ENCODE measurements at places on chromosomes 12 and 14.

- DNase-seq, result no peak
These were observed 185.7 kb downstream of the DAD1 start for GRCh38 chr14:22403296-22403695.

GRCh38 chr14:22898302-22899090 is 15.5 kb downstream of the REM2 start:
- no peak for DNase-seq

DNA sequence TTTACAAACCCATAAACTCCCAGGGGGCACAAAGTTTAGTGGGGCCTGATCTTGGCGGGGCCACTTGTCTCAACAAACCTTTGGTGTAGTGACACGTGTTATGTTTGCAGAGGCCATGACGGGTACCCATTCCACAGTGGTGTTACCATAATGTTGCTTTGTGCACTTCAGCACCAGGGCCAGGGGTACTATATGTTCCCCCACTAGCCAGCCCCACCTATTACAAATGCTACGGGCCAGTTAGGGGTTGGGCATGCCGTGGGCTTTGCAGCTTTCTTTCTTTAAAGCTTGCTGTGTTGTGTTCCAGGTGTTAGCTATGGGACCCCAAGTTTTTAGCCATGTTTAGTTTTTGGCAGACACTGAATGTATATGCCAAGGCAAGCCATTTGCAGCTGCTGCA is 30.8 kb upstream of the G2E3 start:
- no peak for DNase-seq

DNA sequence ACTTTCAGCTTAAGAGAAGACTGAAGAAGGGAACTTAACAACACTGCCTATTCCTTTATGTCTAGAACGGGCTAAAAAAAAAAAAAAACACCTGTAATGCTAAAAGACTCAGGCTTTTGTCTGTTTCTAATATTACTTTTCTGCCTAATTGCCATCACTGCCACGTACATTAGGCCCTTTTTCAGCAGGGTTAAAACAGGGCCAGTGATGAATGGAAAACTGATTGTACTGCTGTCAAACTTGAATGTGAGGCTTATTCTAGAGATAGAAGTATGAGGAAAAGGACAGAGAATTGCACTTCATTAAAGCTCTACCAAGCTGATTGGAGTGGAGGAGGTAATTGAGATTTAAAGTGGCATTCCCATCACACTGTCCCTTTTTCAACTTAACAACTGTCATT is 535.8 kb downstream of the PRKD1 start:
- no peak for DNase-seq

DNA sequence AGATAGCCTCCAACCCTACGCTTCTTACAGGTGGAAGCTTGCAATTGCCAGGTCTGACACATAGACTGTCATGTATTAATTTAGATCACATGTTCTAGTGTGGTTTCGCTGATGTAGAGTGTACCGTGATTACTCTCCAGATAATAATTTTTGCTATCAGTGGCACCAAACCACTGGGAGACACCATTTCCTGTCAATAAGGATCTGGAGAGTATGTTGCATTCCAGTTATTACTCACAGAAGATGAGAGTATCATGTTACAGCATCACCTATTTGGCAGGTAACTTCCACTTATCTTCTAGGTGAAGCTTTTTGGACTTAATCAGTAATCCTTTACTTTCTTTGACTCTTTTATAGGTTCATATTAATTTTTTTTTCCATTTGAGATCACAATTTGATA is 147.2 kb downstream of the HELB start:
- DNase-seq, result no peak

- no peak for DNase-seq
These were observed 164.9 kb downstream of the ANO4 start for GRCh38 chr12:100959481-100959880.

DNA sequence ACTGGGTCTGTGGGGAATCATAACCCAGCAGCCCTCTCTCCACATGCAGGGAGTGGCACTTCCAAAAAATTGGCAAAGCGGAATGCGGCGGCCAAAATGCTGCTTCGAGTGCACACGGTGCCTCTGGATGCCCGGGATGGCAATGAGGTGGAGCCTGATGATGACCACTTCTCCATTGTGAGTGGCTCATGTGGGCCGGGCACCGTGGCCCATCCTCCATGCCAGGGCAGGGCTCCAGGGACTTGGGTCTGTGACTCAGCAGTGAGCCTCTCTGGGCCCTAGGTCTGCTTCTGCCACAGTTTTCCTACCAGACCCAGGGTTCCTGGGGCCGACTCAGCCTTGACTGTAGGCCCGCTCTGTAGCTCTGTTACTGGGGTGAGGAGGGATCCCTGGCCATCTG is 2.2 kb downstream of the NPFF start:
- no peak for DNase-seq

- DNase-seq, result no peak
These were observed 103.0 kb downstream of the VCPKMT start for GRCh38 chr14:50013198-50013918.

DNA sequence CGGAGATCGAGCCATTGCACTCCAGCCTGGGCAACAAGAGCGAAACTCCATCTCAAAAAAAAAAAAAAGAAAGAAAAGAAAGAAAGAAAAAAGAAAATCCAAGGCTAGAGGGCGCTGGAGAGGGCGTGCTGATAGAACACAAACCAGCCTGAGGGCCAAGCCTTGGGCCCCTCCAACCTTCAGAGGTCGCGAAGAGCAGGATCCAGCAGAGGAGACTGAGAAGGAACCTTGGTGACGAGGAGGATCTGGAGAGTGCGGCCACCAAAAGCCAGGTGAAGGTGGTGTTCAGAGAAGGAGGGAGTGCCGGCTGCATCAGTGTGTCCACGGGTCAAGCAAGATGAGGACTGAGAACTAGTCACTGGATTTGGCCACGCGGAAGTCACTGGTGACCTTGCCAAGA is 4.1 kb upstream of the DYNC1H1 start:
- DNase-seq, result no peak

- DNase-seq, result no peak
These were observed 71.6 kb downstream of the ERGIC2 start for GRCh38 chr12:29309320-29309902.

DNA sequence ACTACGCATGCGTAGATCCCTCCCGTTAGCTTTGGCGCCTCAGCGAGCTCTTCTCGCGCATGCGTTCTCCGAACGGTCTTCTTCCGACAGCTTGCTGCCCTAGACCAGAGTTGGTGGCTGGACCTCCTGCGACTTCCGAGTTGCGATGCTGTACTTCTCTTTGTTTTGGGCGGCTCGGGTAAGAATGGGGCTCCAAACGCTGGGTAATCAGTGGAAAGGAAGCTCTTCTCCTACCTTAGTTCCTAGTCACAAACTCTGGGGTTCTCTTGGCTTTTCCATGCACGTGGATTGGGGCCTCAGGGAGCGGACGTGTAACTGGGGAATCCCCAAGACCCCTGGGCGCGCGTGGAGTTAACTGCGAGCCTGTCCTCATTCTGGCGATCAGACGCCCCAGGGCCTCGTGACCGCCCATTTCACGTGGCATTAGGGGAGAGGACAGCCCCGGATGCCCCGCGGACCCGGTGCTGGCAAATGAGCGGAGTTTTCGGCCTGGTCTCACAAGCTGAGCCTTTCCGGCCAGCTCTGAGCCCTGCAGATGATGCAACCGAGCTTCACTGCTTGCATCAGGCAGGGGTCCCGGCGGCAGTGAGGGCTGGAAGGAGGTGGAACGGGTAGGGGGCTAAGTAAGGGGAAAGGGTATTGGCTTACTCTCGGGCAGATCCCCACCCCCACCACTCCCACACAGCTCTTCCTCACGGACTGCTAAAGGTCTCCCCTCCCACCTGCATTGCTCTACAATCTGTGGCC is at the start of gene SHMT2:
Gene SHMT2 (plus strand): TSS at position 78 of the 747 bp plus-strand sequence. CDS start 68 bp downstream, at position 146.
- DNase-seq, result peak; percentile 92

DNA sequence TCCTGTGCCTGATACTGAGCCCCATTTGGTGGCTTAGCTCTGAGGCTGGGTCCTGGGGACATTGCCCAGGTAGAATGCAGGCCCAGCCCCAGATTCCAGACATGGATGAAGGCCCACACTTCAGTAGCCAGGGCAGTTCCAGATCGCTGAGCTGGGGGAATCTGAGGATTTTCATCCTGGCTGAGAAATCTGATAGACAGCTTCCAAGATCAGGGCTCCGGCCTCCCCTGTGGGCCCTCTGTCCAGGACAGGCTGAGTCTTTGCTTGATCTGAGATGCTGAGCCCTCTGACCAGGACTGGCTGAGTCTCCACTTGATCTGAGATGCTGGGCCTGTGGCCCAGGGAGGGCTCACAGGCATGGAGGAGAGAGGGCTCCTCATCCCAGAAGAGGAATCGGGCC is 3.3 kb upstream of the RASAL1 start:
- DNase-seq, result no peak

DNA sequence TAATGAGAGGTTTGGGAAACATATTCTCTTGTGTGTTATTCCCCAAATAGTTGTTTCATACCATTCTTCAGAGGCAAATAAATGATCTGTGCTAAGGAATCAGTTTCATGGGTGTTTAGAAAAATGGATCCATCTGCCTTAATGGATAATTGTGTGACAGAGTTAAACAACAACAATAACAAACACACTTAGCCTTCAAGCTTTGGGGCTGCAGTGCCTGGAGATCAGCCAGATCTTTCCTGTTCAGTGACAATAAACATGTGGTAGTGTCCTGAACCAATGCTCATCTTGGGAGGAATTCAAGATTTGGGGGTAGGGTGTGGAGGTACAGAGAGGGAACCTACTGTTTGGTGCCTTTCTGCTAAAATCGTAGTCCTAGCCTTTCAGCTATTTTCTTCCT is 93.7 kb upstream of the PRICKLE1 start:
- no peak for DNase-seq

GRCh38 chr12:112165624-112166023 is 40.3 kb downstream of the TRAFD1 start:
- no peak for DNase-seq

GRCh38 chr14:30921305-30921704 is 46.9 kb downstream of the COCH start:
- no peak for DNase-seq

- DNase-seq, result no peak
These were observed 1.5 kb upstream of the KRT5 start for GRCh38 chr12:52521568-52522266.

DNA sequence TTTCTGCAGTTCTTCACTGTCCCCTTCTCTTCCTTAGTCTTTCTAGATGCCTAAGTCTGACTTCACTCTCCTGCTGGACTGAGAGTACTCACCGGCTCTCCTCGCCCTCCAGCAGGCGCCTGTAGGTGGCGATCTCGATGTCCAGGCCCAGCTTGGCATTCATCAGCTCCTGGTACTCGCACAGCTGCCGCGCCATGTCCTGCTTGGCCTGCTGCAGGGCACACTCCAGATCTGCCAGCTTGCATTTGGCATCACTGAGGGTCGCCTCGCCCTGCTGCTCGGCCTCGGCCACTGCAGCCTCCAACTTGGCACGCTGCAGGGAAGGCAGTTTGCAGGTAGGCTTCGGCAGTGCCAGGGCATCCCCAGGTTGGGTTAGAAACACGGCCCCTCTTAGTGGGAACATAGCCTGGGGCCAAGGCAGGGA is 5.2 kb downstream of the KRT84 start:
- no peak for DNase-seq

DNA sequence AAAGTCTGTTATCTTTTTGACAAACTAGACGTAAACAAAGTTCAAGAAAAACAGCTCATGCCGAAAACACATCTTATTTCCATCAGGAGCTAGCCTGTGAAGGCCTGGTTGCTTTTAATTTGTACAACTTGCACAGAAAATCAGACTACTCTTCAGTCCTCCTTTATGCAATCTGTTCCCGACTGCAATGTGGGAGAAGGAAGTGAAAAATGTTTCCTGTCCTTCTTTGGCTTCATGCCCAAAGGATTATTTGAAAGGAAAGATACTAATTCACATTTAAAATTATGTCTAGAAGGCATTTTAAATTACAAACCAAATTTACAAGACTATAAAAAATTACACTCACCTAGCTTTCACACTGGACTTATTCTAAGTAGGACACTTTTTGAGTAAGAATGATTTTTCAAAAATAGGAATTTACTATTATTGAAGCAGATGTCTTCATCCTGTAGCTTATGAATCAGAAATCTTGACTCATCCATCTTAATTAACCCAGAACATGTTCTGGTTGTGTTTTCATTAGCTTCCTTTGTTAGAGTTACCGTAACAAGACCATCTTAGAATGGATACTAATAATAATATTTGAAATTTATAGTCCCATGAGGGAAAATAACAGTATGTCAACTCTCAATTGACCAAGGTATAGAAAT is 272.6 kb downstream of the PRKD1 start:
- no peak for DNase-seq

DNA sequence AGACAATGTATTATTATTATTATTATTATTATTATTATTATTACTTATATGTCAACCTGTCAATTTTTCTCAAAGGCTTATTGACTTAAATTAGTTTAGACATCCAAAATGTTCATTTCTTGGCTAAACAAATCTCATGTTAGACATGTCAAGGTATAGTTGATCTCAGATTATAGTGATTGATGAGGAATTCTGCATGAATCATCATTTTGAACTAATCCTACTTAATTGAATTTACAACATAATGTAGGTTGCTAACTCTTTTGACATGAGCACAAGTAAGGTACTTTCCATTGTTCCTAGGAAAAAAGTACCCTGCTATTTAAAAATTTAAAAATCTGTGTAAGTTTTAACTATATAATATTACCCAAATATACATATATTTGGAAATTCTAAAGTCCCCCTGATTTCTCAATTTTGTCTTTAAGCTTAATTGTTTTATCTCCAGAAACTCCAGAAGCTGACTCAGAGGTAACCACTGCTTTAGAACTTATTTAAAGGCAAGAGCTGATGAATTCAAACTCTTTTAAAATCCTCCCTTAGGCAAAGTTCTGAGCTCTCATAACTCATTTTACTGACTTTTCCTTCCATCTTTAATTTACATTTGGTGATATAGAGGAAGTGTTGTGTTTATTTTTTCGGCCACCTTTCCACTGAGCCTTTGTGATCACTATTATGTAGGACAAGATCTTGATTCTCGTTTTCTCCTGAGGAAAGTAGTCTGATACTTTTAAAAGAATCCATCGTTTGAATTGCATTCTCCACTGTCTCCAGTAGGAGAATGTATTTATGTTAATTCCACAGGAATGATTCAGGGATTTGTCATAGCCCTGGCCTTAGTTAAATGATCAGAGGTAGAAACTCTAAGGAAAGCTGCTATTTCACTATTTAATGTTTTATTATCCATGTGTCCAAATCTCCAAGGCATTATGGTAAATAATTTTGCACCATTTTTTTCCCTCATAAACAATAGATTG is 1304.5 kb downstream of the AACS start:
- no peak for DNase-seq

All from stimulated activated CD8-positive, alpha-beta memory T cell treated with anti-CD3 and anti-CD28 coated beads, Interleukin-7, amount 100 ng/mL, for 4 hours (primary cell).